ENCODE measurements at places on chromosomes 1 and 21. TPM values are rescaled to one million over a fixed set of nuclear protein-coding genes. Genes with fewer than 3 reads are reported as not detected.

NMNAT1 gene
- 10.7 TPM for total RNA-seq

C2CD4D gene
- 0.45 TPM for total RNA-seq

CHODL gene
- total RNA-seq, result 1.5 TPM

FCRLA gene
- 0.49 TPM for total RNA-seq

OPRD1 gene
- total RNA-seq, result not detected

BRDT gene
- not detected for total RNA-seq

TUFT1 gene
- total RNA-seq, result 3.2 TPM

CHD5 gene
- 0.09 TPM for total RNA-seq

KIAA0040 gene
- total RNA-seq, result 16.8 TPM

BCAR3 gene
- 35.9 TPM for total RNA-seq

TBX19 gene
- 6.7 TPM for total RNA-seq

- no peak for DNase-seq
Observed at GRCh38 chr1:108962681-108963051, 618 bp downstream of the CLCC1 start.

GRCh38 chr1:116152950-116153691 is 41.9 kb downstream of the MAB21L3 start:
- no peak for DNase-seq

- no peak for DNase-seq
Observed at GRCh38 chr1:68516066-68516465, 19.2 kb upstream of the DEPDC1 start.

DNA sequence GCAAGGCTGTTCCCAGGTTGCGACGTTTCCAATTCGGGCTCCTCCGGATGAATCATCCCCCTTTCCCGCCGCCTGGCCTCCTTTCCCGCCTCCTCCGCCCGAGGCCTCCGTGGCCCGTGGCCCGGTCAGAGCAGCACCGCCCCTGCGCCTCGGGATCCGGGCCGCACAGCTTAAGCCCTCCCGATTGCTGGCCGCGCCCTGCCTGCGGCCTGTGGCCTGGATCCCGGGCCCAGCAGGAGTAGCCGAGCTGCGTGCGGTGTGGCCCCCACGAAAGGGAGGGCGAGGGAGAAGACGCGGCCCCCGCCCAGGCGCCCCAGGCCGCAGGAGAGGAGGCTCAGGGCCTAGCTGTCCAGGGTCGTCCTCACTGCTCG is 1.0 kb downstream of the TMEM200B start:
- DNase-seq, result peak; percentile 85

- no peak for DNase-seq
Observed at GRCh38 chr21:27339902-27340301, 373.0 kb upstream of the ADAMTS5 start.

- DNase-seq, result no peak
Observed at GRCh38 chr1:19458815-19459417, 26.4 kb downstream of the CAPZB start.

DNA sequence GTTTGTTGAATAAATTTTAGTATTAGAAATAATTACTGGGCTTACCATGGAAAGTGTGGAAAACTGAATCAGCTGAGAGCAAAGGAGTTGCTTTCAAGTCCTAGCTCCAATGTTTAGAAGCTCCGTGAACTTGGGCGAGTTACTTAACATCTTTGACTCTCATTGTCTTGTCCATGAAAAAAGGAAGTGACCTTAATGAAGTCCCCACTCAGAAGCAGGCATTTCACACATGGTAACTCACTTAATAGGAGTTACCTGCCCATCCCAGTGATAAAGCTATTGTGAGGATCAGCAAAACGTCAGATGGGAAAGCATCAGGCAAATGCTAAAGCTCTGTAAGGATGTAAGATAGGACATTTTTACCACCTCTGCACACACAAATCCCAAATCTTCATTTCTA is 34.0 kb upstream of the GADD45A start:
- no peak for DNase-seq

- no peak for DNase-seq
Observed at GRCh38 chr1:209871006-209871405, 43.2 kb downstream of the UTP25 start.

GRCh38 chr1:164790081-164790480 is 231.1 kb downstream of the PBX1 start:
- no peak for DNase-seq

DNA sequence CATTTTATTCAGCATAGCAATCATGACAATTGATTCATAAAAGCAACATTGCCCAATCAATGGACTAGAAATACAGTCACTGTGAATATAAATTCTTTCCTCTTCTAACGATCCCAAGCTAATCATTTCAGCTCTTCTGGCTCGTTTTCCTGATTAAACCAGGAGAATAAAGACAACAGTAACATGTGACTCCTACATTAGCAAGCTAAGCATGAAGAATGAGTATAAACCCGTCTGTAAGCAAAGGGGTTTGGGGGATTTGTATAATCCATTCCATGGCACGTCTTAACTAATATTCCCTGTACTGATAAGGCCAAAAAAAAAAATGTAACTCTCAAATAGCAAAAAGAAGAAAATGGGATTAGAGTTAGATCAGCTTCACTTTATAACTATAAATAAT is 21.6 kb downstream of the IRF2BP2 start:
- no peak for DNase-seq

DNA sequence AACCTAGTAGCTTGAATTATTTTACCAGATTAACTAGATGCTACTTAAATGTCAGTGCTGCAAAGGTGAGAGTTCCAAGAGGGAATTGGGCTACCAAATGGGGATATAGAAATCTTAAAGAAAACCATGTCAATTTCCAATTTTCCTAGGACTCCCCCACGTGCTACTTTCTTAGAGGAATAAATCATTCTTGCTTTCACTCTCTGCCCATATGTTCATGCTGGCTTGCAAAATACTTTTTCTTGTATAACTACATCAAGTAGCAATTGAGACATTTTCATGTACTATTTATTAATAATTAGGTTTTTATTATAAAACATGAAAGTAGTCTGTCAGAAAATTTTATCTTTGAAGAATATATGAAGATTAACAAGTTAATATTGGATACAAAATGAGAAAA is 11.8 kb downstream of the KCNK2 start:
- DNase-seq, result no peak

- DNase-seq, result no peak
Observed at GRCh38 chr21:46319186-46319585, 4.5 kb downstream of the C21orf58 start.

DNA sequence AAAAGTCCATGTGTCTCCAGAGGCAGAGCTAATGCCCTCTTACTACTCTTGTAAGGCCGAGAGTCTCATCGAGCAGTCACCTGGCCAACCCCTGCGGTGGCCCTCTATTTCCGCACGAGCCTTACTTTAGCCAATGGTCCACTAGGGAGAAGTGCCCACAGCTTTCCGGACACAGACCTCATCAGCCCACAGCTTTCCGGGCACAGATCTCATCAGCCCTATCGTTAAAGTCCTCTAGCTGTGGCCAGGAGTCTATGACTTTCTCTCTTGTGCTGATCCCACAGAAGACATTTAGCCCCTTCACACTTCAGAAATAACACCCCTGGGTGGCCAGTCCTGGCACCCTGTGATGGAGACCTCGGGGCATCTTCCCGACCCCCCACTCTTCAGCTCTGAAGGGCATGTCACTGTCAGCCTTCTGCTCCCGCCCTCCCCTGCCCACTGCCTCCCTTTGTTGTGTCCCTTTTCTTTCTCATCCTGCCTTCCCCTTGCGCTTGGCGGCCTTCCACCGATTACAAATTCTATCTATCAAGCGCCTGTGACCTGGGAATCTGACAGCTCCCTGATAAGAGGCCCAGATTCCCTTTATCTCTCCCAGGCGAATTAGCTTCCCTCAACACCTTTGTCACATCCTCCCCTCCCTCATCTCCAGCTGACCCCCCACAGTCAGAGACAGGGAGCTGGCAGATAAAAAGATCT is 161.0 kb downstream of the PLXNA2 start:
- no peak for DNase-seq

DNA sequence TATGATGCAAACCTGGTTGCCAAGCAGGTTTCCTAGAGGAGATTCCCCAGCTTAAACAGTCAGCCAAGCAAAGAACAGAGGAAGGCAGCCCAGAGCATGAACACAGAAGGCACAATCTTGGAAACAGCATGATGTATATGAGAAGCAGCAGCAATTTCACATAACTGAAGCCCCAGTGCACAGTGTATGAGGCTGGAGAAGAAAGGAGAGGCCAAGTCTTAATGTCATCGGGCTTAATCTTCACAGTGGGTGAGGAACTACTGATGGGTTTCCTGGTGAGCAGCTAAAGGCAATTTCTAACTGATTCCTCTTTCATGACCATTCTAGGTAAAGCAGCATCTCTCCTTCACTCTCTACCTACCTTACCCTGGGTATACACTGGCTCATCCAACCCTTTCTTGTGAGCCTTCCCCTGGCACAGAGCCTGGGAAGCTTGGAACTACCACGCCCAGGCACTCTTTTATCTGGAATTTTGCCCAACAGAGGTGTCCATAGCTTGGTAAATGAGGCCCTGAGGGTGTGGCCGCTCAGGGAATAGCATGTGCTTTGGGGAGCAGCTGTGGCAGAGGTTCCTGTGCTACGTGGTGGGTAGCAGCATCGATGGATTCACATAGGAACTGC is 22.0 kb downstream of the FYB2 start:
- DNase-seq, result no peak

DNA sequence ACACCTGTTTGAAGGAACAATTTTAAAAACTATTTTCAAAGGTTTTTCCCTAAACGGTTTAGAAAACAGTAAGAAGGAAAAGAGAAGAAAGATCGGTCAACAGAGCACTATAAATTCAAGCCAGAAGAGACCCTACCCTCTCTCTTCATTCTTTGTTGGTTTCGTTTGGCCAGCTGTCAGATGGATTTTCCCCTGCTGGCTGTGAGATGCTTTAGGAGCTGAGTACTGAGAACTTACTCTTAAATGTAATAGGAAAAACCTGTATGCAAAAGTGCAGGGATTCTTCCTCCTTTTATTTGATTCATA is 1.3 kb upstream of the TXNIP start:
- no peak for DNase-seq

GRCh38 chr1:226912587-226913176 is 27.4 kb upstream of the COQ8A start:
- DNase-seq, result no peak

DNA sequence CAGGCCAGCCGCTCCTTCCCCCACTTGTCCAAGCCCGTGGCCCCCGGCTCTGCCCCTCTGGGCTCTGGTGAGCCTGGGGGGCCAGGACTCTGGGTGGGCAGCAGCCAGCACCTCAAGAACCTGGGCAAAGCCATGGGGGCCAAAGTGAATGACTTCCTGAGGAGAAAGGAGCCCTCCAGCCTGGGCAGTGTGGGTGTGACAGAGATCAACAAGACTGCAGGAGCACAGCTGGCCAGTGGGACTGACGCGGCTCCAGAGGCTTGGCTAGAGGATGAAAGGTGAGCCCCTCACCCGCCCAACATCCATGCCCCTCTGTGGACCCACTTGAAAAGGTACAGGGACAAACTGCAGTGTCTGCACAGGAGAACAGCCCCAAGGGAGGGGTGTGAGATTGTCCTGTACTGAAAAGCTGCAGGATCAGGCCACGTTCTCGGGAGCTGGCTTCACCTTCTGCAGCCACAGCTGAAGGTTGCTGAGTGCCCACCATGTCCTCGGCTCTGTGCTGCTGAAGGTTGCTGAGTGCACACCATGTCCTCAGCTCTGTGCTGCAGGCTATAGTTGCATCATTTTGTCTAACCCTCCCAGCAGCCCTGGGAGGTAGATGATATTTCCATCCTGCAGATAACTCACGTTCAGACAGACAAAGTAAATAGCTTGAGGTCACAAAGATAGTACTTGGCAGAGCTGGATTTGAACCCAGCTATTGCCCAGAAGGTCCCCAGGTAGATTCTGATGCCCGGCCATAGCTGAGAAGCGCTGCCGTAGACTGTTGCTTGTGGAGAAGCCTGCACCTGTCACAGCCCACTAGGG is 618 bp downstream of the C1orf226 start:
- no peak for DNase-seq

GRCh38 chr21:43971201-43971991 is 40.7 kb upstream of the TRAPPC10 start:
- DNase-seq, result no peak

DNA sequence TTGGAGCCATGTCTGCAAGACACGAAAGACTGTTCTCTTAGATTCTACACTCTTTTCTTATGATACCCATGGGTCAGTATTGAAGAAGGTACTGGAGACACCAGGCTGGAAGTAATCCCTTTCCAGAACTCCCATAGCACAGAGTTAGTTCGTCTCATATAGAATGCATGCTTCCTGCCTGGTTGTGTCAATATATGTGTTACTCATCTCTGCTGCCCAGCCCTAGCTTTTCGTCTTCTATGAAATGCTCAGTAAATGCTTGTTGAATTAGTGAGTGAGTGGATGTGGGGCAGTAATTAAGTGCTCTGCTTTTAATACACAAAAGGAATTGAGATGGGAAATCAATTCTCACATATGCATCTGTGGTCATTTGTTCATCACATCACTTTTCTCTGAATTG is 32.1 kb downstream of the ADCY10 start:
- DNase-seq, result no peak

- DNase-seq, result no peak
Observed at GRCh38 chr1:216325336-216325735, 97.9 kb downstream of the USH2A start.

DNA sequence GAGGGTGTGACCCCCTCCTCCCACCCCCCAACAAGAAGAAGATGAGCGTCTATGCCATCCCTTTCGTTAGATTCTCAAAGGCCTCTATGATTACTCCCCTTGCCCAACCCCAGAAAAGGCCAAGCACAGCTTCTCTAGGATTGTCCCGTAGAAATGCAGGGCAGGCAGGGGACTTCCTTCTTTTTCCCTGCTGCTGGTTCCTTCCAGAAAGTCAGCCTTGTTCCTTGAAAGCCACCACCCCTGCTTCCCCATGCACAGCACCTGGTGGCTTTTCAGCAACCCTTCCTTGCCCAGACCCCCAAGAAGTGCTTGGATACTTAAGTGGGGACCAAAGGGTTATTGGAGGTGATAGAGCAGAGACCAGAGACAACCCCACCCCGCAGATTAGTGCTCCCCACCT is 75.1 kb downstream of the ARHGEF10L start:
- DNase-seq, result no peak

GRCh38 chr1:10663678-10664035 is 132.8 kb downstream of the CASZ1 start:
- no peak for DNase-seq

DNA sequence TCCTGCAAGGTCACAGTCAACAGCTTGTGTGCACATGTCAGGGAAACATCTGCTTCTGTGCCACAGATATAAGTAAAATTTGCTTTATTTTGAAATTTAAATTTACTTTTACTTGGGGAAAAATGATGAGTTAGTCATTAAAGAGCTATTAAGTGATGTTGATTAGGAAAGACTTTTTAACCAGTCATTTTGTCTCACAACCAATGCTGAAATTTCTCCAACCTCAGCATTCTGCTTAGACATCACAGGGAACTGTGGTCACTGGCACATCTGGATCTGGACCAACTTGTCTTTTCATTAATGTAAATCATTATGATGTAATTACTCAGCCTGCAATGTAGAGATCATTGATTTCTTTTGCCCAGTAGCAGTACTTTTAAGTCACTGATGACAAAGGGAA is 301.0 kb downstream of the TTLL7 start:
- no peak for DNase-seq
